Bronchial smooth muscle cell (primary cell): ENCODE measurements at places on chromosomes 1 and 21. TPM values are rescaled to one million over a fixed set of nuclear protein-coding genes. Genes with fewer than 3 reads are reported as not detected.

PCP4 gene
- not detected in 2 replicates for total RNA-seq

HTR1D gene
- not detected in 2 replicates for total RNA-seq

RASAL2 gene
- total RNA-seq = 6.5 and 7.3 TPM in 2 replicates

UBL4B gene
- under 0.01 and 0.09 TPM in 2 replicates for total RNA-seq

NIBAN1 gene
- total RNA-seq = 42.1 and 58.6 TPM in 2 replicates
